ENCODE measurements at places on chromosomes 3 and 15.

DNA sequence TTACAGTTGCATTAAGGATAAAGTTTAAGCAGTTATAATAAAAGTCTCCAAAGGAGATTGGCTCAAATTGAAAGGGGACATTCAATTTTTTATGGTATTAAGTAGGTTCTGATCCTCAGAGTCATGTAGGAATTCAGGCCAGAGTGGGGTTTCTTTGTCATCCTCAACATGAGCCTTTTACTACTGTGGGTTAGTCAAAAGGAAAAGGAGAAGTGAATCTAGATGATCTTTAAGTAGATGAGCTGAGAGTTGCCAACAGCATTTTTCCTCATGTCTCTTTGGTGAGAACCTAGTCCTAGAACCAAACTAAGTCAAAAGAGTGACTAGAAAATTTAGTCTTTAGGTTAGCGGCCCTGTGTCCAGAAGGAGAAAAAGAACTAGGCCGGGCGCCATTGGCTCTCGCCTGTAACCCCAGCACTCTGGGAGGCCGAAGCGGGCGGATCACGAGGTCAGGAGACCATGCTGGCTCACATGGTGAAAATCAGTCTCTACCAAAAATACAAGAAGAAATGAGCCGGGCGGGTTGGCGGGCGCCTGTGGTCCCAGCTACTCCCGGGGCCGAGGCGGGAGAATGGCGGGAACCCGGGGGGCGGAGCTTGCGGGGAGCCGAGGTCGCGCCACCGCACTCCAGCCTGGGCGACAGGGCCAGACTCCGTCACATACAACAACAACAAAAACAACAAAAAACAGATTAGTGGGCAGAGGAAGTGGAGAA, 4.2 kb upstream of the CHL1 start:
- no peak for DNase-seq

GRCh38 chr15:53564647-53565046, 194.8 kb downstream of the WDR72 start:
- no peak for DNase-seq

GRCh38 chr15:90103701-90104329, 1.5 kb upstream of the IDH2 start:
- DNase-seq = no peak

DNA sequence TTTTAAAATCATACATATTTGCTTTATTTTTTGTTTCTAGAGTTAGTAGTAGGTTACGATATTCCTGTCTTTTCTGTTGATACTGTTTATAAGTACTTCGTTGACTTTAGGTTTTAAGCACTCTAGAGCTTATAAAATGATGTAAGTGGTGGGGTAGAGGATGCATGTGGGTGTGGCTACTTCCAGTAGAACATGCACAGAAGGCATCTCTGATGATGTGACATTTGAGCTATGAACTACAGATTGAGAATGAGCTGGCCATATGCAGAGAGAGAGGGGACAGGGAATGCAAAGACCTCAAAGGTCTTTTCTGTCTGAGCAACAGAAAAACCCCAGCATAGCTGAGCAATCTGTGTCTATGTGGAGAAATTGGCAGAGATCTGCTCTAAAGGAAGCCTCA, 233.9 kb upstream of the STAC start:
- no peak for DNase-seq

GRCh38 chr3:189157232-189158007, 14.4 kb upstream of the TPRG1 start:
- DNase-seq = no peak

- DNase-seq = no peak
Observed at GRCh38 chr15:83721981-83722380, 68.1 kb downstream of the ADAMTSL3 start.

All from OCI-LY7 (cell line).